ENCODE measurements at places on chromosomes 6 and 20. TPM values are rescaled to one million over a fixed set of nuclear protein-coding genes. Genes with fewer than 3 reads are reported as not detected.

CLVS2 gene
- total RNA-seq = 0.07 TPM

BEND3 gene
- 4.4 TPM for total RNA-seq

ELOVL4 gene
- total RNA-seq = 1.5 TPM

CRYBG1 gene
- total RNA-seq = 0.55 TPM

COL21A1 gene
- 0.81 TPM for total RNA-seq

SLC24A3 gene
- total RNA-seq = not detected

PBOV1 gene
- not detected for total RNA-seq
